ENCODE measurements at places on chromosomes 4 and X.

DNA sequence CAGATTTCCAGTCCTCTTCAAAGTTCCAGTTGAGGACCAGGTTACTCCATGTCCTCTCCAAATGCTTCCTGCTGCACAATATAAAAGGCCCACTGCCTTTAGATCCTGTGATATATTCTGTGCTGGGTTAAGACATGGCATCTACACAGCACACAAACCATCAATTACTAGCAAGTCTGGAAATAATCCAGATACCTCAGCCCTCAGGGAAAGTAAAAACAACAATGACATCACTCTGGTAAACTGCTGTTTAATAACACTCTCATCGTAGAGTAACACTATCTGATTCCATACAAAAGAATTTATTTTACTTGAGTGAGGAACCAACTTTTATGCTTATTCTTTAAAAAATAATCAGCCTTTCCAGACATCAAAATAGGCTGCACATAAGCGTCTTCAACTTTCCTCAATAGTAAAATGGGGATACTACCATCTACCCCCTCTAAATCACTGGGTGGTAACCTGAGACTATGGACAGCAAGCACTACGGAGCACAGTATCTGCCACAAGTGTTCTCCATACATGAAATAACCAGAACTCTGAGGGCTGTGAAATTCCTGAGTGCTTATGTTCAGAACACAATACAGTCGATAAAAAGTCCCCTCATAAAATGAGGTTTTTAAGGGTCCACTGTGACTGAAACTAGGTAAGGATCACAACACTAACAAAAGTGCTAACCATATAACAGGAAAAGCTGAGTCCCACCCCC, 53.4 kb downstream of the ABCG2 start:
- DNase-seq = peak; percentile 82

DNA sequence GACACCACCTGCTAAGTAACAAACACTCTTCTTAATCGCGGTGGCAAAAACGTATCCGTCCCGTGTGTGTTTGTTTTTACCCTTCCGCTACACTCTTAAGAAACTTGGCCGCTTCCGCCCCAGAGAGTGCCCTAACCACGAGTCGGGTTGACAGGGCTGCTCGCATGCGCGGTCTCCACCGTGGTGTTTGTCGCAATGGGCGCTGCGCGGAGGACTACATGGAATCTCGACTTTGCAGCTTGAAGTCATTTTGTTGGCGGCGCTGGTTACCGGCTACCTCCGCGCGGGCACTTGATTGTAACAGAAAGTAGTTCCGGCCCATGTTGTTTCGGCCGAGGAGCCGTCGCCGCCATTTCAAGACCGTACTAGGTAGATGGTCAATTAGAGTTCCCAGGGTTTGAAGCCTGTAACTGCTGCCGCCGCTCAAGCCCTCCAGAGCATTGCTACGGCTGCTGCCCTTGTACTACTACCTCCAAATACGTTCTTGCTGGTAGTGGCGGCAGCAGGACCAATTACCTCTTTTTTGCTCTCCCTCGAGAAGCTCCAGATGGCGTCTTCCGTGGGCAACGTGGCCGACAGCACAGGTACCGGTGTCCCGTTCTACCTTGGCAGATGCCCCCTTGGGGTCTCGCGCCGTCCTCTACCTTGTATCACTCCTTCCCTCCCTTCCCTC, at the start of gene OGT:
TSS of gene OGT (plus strand) at position 352 of the 673 bp plus-strand sequence. CDS start at position 548, 196 bp downstream.
- DNase-seq = peak; percentile 98

GRCh38 chr4:48403779-48404178, 62.5 kb downstream of the SLAIN2 start:
- DNase-seq = no peak

DNA sequence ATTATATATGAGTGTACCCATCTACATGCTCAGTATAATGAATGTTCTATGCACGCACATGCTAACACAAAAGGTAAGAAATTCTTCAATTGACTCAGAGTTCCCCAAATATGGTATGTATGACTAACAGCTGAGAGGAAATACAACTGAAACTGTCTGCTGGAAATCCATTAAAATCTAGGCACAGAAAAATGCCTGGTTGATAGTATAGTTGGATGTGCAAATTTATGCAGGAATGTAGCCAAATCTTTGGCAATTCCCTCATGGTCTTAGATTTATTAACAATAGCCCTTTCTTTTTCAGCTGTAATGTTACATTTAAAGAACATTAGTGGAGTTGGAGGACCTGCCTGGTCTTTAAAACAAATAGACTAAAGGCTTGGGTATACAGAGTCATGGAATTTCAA, 5.5 kb downstream of the CAMK2D start:
- DNase-seq = peak; percentile 92

DNA sequence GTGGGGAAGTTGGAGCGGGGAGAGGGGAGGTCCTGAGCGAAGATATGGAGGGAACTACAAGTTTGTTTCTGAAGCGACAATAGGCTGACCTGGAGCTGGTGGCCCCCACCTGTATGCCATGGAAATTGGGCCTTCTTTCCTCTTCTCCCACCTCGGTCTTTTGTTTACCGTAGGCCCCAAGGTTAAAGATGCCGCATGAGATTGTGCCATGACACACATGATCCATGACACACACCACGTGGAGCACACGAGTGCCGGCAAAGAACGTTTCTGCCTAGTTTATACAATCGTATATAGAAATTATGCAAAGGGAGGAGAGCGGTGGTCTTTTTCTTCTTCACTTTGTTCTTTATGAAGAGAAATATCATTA, 408 bp downstream of the TMEM33 start:
- DNase-seq = peak; percentile 8

DNA sequence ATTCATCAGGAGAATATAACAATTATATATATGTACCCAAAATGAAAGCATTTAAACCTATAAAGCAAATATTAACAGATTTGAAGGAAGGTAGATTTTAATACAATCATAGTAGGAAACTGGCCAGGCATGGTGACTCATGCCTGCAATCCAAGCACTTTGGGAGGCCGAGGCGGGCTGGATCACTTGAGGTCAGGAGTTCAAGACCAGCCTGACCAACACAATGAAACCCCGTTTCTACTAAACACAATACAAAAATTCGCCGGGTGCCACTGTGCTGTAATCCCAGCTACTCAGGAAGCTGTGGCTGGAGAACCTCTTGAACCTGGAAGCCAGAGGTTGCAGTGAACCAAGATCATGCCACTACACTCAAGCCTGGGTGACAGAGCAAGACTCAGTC, 118.3 kb downstream of the KCNIP4 start:
- DNase-seq = no peak

DNA sequence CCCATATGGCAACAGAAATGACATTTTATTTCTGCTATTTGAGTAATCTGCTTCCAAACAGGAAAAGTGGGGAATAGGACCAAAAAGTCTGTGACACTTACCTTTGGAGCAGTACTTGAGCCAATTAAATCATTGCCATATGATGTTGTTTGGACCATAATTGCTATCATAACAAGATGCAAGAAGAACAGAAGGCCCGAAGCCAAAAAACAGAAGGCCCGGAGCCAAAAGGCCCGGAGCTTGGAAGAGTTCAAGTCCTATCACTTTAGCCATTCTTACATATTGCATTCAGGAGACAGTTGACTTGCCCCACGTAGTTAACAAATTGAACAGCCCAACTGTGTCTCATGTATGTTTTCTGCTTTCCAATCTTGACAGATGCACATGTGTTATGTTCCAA, 285.6 kb downstream of the ARHGAP24 start:
- DNase-seq = no peak

GRCh38 chr4:63528256-63528991, 880.8 kb downstream of the TECRL start:
- DNase-seq = no peak

DNA sequence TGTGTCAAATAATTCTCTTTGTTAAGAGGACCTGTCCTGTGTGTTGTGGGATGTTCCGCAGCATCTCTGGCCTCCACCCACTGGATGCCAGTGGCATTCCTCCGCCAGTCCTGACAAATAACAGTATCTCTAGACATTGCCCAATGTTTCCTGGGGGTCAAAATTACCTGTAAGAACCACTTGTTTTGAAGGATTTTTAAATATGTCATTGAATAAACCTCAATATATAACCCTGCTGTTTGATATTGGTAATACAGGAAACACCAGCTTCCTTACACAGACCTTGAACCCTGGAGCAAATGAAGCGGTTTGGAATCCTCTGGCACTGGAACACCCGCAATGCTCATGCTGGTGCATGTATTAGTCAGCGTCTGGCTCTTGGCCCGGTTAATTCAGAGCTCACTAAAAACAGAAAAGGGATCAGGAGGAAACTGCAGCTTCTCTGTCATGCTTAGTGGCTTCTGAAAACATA, 101.3 kb downstream of the TBL1X start:
- peak; percentile 94 for DNase-seq

DNA sequence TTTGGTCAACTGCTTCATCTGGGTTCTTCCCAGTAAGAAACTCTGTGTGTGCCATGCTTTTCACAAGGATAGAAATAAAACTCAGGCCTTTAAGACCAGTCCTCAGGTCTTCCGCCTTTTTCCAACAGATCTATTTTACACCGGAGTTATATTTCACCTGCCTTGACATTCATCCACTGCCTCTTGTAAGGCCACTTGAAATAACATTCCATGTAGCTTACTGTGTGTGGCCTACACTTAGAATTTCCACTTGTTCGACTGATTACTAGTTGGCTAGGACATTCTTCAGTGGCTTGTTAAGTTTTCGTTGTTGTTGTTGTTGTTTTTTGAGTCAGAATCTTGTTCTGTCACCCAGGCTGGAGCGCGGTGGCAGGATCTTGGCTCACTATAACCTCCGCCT, 92.8 kb upstream of the UNC5C start:
- DNase-seq = no peak

DNA sequence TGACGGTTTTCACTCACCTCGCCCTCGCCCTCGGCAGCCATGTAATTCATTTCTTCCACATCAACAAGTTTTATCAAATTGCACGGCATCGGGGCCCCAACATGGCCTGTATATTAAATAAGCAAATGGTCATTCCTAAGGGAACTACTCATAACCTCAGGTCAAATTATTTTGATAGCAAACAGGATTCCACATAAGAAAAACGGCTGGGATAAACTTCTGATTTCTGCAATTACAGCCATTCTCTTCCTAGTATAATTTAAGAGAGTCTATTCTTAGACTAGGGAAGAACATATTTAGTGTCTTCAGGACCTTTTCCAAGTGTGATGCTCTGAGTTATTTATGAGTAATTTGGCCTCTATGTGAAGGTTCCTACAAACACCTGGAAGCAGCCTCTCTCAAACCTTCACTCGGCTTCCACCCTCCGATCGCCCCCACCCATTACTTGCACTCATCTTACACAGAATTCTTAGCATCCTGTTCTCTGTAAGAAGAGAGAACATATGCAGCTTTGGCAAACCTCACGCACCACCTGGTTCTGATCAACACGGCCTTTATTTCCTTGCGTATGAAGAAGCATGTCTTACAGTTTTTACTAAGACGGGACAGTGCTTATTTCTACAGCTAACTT, 29.4 kb upstream of the CENPU start:
- peak; percentile 49 for DNase-seq

- peak; percentile 8 for DNase-seq
These were observed 1609.2 kb downstream of the STIM2 start for GRCh38 chr4:28469886-28470285.

DNA sequence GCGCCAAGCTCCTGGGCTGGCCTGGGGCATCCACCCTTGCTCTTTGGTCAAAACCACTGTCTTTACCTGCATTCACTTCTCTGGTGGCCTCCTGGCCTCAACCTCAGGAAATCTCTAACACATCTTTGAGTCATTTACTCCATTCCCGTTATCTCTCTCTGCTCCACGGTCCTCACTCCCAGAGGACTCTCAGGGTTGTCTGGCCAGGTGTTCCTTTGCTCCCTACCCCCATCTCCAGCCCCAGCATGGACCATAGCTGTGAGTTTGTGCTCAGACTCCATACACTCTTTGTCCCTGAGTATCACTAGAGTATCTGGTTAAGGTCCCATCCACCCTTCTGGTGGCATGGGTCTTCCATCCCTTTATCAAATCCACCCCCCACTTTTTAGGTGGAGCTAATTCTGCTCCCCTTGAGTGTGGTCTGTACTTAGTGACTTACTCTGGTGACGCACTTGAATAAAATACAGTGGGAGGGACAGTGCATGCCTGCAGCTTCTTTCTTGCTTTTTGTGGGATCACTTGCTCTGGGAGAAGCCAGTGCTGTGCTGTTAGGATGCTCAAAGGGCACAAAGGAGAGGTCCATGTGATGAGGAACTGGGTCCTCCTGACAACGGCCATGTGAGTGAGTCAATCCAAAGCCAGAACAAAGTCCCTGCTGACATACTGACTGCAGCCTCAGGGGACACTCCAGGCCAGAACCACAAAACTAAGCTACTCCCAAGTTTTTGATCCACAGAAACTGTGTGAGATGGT, 44.3 kb downstream of the IGFBP7 start:
- no peak for DNase-seq

DNA sequence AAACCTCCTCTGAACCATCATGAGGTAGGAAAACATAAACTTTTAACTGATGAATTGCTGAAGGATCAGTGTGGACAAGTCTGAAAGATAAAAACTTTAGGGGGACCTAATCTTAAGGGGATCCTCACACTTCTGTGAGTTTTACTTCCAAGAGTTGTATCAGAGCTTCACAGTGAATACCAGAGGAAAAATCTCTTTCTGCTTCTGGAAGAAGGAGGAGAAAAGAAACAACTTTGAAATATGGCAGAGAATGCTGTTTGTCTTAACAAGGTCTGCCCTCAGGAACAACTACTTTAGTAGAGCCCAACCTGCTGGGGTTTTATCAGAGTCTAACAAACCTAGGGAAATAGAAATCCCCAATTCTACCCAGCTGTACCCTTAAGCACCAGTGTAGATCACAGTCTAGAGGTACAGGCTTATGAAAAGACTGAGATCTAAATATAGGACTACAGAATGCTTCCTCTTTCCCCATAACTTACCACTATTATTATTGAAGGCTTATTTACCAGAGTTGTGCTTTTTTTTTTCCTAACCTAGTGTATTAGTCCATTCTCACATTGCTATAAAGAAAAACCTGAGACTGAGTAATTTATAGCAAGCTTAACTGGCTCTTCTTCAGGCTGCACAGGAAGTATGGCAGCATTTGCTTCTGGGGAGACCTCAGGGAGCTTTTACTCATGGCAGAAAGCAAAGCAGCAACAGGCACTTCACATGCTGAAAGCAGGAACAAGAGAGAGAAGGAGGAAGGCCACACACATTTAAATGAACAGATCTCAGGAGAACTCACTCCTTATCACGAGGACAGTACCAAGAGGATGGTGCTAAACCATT, 167.9 kb downstream of the CAMK2D start:
- DNase-seq = no peak

- peak; percentile 34 for DNase-seq
These were observed 239.4 kb upstream of the BOD1L1 start for GRCh38 chr4:13866881-13867280.

DNA sequence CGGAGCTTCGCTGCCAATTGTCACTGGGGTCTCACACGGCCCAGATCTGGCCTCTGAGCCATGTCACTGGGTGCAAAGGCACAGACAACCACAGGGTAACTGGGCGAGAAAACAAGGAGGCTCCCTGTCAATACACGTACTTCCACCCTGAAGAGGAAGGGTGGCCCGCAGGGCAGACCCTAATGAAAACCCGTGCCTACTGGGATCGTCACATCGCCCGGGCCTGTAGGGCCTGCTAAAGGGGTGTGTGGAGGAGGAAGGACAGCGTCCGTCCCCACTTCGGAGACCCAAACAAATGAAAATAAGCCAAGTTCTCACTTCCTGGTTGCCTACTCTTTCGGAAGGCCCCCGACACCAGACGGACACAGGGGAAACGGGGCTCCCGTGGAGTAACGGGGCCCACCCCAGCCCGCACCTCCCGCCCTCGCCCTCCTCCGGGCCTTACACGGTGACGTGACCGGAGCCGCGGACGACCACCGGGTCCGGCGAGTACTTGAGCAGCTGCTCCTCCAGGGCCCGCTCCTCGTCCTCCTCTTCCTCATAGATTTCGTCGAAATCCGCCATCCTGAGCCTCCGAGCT, 578 bp downstream of the CHIC2 start:
- no peak for DNase-seq
